Occipital lobe (tissue), 3 donors: ENCODE measurements at places on chromosomes 13 and 19. TPM values are rescaled to one million over a fixed set of nuclear protein-coding genes. Genes with fewer than 3 reads are reported as not detected.

VSTM2B gene
- total RNA-seq = 12.3 TPM

DNA sequence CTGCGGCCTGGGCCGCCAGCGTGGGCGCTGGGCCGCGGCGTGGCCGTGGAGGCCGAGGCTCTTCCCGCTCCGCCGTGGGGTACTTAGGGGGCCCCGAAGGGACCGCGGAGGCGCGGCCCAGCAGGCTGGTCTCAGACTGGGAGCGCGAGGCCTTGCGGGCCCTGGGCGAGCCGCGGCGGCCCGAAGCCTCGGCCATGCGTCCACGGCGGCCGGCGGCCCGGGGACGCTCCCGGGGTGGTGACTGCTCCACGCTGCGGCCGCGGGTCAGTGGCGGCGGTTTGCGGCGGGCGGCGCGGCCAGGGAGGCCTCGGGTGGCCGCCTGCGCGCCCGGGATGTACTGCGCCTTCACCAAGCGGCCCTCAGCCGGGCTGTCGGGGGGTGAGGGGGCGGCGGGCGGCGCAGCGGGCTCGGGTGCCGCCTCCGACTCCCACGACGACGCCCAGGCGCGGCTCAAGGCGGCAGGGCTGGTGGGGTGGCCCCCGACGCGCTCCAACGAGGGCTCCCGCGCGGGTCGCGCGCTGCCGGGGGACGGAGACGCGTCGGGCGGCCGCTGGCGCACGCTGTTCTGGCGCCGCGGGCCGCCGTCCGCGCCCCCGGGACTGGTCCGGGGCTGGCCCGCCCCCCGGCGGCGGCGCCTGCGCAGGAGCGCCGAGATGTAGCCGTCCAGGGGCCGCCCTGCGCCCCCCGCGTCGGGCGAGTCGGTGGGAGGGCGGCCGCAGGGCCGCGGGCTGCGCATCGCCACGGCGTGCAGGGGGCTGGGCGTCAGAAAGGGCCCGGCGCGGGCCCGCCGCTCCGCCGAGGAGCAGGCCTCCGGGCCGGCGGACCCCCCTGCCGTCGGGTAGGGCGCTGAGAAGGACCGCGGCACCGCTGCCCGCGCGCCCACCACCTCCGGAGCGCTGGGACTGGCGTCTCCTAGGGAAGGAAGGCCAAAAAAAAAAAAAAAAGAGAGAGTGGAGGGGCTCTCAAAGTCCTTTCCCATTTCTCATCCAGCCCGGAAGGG lies 11.7 kb downstream of the DACT3 start:
- DNase-seq = no peak

DNA sequence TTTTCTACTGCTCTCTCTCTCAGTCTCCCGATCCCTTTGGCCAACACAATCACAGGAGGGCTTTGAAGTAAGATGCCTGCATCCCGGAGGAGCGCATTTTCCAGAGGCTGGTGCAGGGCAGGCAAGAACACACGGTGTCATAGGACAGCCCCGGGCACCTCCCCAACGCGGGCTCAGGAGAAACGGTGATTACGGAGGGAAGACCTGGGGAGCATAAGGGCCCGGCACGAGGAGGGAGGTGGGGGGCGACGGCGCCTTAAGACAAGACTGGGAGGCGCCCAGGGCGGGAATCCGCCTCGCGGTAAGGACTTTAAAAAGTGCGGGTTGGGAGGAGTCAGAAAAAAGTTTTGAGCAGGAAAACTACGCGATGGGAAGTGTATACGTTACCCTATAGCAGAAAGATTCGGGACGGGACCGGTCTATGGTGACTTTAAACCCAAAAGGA lies 18.7 kb upstream of the ZNF888 start:
- DNase-seq = no peak

MEF2B gene
- total RNA-seq = not detected

DNA sequence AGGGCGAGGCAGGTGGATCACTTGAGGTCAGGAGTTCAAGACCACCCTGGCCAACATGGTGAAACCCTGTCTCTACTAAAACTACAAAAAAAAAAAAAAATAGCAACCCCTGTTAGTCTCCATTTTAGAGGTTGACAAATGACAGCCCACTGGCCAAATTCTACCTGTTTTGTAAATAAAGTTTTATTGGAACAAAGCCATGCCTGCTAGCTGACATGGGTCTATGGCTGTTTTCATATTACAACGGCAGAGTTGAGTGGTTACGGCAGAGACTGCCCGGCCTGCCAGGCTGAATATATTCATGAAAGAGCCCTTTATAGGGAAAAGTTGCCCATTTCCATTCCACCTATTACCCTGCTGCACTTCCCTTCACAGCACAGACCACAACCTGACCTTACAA lies 103.3 kb downstream of the ZNF557 start:
- DNase-seq = no peak

GRCh38 chr19:29516821-29517395 lies 8.9 kb upstream of the VSTM2B start:
- no peak for DNase-seq

- peak; percentile 38 for DNase-seq
Measured at GRCh38 chr13:46896341-46897137, at the start of gene HTR2A. TSS of gene HTR2A (minus strand) at chr13:46897053. CDS start at chr13:46895906, 1,147 bp downstream.

RTBDN gene
- 2.0 TPM for total RNA-seq

GRCh38 chr19:3691372-3691716 lies 8.9 kb downstream of the PIP5K1C start:
- DNase-seq = no peak

- no peak for DNase-seq
Measured at GRCh38 chr13:113397608-113398425, 33.9 kb upstream of the GRTP1 start.

DNA sequence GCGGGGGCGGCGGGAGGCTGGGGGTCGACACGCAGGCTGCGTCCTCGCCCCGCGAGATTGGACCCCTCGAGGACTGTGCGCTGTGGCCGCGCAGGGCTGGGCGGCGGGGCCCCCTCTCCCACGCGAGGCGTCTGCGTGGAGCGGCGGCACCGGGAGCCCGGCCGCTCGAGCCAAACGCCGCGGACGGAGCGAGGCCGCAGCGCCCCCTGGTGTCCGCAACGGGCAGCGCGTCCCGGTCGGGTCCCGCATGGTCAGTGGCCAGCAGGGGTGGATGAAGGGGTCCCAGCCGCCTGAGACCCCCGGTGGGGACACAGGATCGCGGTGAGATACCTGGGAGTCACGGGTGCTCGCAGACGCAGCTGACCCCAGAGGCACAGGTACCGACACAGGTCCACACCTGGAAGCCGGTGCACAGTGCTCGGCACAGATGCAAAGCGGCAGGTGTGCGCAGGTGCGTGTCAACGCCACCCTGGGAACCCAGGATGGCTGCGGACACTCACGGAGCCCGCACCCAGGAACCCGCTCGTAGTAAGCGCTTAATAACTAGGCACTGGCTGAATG lies 2.1 kb upstream of the CIRBP start:
- DNase-seq = peak; percentile 45

TLE2 gene
- total RNA-seq = 6.1 TPM

DNA sequence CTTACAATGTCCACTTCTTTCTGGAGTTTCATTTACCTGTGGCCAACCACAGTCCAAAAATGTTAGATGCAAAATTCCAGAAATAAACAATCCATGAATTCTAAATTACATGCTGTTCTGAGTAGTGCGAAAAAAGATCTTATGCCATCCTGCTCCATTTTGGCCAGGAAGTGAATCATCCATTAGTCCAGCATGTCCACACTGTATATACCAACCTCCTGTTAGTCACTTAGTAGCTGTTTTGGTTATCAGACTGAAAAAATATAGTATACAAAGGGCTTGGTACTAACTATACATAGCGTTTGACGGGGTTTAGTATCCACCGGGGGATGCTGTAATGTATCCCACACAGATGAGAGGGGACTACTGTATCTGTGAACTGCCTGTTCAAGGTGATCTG lies 618.0 kb upstream of the ARGLU1 start:
- no peak for DNase-seq

- no peak for DNase-seq
Measured at GRCh38 chr13:105410602-105411001, 1124.9 kb downstream of the EFNB2 start.

GADD45GIP1 gene
- 13.3 TPM for total RNA-seq

- no peak for DNase-seq
Measured at GRCh38 chr19:49806620-49806959, 6.5 kb downstream of the FUZ start.

- DNase-seq = no peak
Measured at GRCh38 chr13:80000684-80001509, 340.0 kb downstream of the SPRY2 start.

SBK3 gene
- total RNA-seq = 0.31 TPM

GRCh38 chr13:98451676-98452470 lies 125.0 kb downstream of the STK24 start:
- DNase-seq = peak; percentile 66

DNA sequence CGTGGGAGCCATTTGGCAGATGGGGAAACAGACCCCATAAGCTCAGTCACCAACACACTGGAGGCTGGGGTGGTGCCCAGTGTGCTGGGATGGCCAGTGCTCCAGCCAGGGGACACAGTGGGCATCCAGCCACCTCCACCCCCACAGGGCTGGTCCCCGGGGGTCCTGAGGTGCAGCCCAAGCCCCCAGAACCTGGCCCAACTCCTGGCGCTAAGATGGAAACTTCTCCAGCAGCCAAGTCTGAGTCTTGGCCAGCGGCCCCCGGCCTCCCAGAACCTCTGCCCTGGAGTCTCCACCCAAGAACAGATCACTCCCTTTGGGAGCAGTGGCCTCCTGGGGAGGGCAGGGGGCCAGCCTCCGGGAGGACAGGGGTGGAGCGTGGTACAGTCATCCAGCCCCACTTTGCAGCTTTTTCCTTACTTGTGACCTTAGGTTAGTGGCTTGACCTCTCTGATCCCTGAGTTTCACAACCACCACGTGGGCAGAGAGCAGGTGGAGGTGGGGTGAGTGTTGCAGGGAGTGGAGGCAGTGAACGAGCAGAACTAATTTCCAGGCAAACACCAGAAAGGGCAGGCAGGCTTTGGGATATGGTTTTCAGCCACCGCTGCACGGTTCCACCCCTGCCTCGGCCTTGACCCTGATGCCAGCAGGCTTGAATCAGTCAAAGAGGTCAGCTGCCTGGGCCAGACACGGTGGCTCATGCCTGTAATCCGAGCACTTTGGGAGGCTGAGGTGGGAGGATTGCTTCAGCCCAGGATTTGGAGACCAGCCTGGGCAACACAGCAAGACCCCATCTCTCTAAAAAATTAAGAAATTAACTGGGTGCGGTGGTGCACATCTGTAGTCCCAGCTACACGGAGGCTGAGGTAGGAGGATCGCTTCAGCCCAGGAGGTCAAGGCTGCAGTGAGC lies 4.3 kb upstream of the NRTN start:
- no peak for DNase-seq

- no peak for DNase-seq
Measured at GRCh38 chr19:11225172-11225571, 14.2 kb upstream of the ANGPTL8 start.

SHFL gene
- 5.0 TPM for total RNA-seq

ZNF835 gene
- total RNA-seq = 7.8 TPM

EDDM13 gene
- not detected for total RNA-seq

- no peak for DNase-seq
Measured at GRCh38 chr19:3154957-3155736, 19.3 kb downstream of the GNA15 start.

GRCh38 chr13:112783135-112783977 lies 93.5 kb downstream of the ATP11A start:
- DNase-seq = no peak

DNA sequence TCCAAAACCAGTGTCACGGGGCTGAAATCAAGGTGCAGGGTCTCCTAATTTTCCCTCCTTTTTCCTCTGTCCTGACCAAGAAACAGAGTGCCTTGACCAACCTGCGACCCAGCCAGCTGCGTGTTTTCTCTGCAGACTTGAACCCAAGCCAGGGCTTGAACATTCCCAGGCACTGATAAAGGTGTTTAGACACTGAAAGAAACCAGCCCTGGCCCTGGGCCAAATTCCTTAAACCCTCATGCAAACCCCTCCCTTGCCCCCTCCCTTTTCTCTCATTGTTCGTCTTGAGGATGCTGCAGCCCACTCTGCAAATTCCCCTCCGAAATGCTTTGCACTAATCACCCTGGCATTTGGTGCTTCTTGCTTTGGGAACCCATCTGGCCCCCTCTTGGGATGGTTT lies 9.5 kb upstream of the FFAR2 start:
- no peak for DNase-seq

DNA sequence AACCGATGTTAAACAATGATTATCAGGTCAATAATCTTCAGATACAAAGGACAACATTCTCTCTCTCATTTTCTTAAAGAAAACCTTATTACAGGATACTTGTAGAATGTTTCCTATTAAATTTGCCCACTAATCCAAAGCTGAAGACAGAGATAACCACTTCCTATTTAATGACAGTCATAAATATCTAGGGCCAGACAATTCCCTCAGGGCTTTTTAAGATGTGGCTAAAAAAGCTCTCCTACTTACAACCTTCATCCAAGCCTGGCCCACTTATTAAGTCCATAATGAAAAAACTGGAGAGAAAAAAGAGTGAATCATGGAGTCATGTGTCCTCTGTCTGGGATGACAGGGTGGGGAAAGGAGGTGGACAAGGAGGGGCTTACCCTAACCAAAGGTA lies 235.9 kb downstream of the KLF12 start:
- no peak for DNase-seq

LRRC8E gene
- total RNA-seq = not detected

POU2F2 gene
- total RNA-seq = 3.0 TPM

DNA sequence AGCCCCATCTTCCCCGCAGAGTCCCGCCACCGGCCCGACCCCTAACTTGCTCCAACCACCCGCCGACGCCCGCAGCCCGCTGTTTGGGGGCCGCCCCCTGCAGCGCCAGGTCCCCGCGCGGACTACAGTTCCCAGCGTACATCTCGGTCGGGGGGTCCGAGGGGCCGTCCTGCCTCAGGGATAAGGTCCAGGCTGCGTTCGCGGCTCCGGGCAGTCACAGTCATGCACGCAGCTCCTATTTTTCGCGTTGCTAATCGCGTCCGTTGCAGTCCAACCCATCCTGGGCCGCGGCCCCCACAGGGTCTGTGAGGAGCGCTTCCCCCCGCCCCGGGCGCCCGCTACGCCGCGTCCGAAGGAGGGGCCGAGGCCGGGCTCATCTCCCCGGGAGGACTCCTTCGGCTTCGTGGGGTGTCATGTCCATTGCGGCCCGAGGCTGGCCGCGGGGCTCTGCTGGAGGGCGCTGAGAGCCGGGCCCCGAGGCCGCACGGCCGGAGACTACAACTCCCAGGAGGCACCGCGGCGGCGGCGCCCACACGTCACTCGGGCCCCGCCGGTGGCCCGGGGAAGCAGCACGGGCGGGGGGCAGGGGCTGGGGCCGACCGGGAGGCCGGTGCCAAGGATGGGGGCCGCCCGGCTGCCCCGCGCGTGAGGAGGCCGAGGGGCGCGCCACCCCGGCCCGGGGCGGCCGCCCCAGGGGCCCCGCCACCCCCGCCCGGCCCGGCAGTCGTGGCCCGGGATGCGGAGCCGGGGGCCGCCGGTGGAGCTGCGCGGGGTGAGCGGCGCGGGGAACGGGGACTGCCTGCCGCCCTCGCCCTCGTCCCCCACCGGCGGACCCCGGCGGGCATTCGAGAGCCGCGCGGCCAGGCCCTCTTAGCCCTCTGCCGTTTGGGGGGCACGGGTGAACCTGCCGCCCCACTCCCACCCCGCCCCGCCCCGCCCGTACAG lies at the start of gene MAP3K10:
MAP3K10 (plus strand) TSS at position 536 of the 945 bp plus-strand sequence. CDS start 606 bp downstream, outside the sequence.
- peak; percentile 64 for DNase-seq

- DNase-seq = no peak
Measured at GRCh38 chr13:60268203-60268555, 104.5 kb upstream of the DIAPH3 start.

PLA2G4C gene
- 9.7 TPM for total RNA-seq

- no peak for DNase-seq
Measured at GRCh38 chr13:36046672-36047071, 84.5 kb downstream of the DCLK1 start.

GRCh38 chr13:43574605-43575004 lies 212.2 kb downstream of the ENOX1 start:
- no peak for DNase-seq

MBD3L2B gene
- not detected for total RNA-seq

CNFN gene
- not detected for total RNA-seq

- no peak for DNase-seq
Measured at GRCh38 chr13:28459911-28460310, 35.0 kb downstream of the FLT1 start.
